ENCODE measurements at places on chromosomes 13 and 19. TPM values are rescaled to one million over a fixed set of nuclear protein-coding genes. Genes with fewer than 3 reads are reported as not detected.
A peak's percentile ranks its signal among the peaks of the same experiment; 100 is the strongest.

The MISP3 gene
- 1.6 TPM for polyA plus RNA-seq

The LILRB1 gene
- 2.0 TPM for polyA plus RNA-seq

The CEACAM8 gene
- polyA plus RNA-seq = 0.29 TPM

The CELF5 gene
- 2.3 TPM for polyA plus RNA-seq

The LIPE gene
- 10.5 TPM for polyA plus RNA-seq

GRCh38 chr19:2574971-2575630 lies 99.2 kb downstream of the GADD45B start:
- no peak for DNase-seq

GRCh38 chr13:50033725-50034124 lies 18.5 kb downstream of the KCNRG start:
- DNase-seq = no peak

DNA sequence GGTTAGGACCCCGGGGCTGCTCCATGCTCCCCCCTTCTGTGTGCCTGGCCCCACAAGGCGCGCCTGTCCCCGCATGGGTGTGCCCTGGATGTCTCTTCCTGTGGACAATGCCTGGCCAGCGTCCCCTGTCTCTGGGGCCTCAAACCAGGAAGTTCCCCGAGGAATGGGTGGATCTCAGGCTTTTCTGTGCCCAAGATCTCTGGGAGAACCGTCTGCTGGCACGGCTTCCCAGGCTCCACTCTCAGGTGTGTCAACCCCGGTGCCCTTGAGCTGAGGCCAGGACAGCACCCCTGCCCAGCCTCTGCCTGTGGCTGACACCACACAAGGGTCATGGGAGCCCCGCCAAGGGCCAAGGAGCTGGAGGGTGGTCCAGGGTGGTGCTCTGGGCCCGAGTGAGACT lies 15.7 kb downstream of the ZNF444 start:
- no peak for DNase-seq

GRCh38 chr13:46387064-46387851 lies at the start of gene RUBCNL:
Gene RUBCNL, minus strand, starts transcription at chr13:46387252. Its CDS starts 14,777 bp downstream, at chr13:46372475.
- no peak for DNase-seq

DNA sequence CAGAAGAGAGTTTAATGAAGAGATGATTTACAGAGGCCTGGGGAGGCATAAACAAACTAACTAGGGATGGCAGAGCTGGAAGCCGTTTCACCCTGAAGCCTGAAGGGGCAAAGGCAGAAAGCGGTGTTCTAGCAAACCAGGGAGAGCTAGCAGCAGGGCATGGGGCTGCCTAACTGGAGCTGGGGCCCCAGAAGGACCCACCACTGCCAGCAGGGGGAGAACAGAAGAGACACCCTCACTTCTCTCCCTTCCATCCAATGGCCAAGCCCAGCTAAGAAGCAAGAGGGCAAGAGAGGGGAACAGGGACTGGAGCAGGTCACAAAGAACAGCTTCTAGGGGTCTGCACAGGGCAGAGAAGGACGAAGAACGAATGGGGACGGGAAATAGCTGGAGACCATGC lies 195.5 kb downstream of the KATNAL1 start:
- DNase-seq = no peak

- no peak for DNase-seq
Observed at GRCh38 chr13:106736941-106737340, 169.0 kb upstream of the ARGLU1 start.

GRCh38 chr13:114107686-114108081 lies 24.7 kb downstream of the RASA3 start:
- no peak for DNase-seq

GRCh38 chr13:50780201-50781015 lies 63.1 kb downstream of the DLEU7 start:
- no peak for DNase-seq

DNA sequence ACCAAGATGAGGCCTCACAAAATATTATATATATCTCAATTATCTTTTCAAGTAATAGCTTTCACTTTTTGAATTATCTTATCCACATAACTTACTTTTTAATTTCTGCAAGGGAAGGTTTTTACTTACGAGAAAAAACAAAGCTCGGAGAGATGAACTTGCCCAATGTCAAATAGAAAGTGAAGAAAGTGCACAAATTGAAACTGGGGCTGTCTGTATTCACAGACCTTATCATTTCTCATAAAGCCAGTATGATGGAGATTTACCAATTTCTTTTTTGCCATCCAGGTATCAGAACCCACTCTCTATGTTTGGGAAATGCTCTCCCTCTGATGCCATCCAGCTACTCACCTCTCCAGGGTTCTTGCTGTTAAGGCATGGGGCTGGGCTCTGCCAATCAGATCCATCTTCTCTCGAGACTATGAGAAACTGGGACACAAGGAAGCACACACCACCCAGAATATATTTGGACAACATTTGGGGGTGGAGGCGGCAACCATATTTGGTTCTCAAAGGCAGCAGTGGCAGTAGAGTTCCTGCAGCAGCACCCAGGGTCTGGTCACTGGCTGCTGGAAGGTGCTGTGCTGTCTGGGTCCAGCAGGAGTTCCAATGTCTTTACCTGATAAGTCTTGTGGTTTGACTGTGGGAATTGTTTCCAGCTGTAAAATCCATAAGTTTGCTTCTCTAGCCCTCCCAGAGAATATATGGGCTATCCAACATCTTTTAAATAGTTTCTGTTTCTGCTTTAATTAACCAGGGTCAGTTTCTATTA lies 45.8 kb upstream of the SCEL start:
- DNase-seq = no peak

GRCh38 chr13:99847318-99847750 lies 124.2 kb downstream of the ZIC5 start:
- DNase-seq = no peak

DNA sequence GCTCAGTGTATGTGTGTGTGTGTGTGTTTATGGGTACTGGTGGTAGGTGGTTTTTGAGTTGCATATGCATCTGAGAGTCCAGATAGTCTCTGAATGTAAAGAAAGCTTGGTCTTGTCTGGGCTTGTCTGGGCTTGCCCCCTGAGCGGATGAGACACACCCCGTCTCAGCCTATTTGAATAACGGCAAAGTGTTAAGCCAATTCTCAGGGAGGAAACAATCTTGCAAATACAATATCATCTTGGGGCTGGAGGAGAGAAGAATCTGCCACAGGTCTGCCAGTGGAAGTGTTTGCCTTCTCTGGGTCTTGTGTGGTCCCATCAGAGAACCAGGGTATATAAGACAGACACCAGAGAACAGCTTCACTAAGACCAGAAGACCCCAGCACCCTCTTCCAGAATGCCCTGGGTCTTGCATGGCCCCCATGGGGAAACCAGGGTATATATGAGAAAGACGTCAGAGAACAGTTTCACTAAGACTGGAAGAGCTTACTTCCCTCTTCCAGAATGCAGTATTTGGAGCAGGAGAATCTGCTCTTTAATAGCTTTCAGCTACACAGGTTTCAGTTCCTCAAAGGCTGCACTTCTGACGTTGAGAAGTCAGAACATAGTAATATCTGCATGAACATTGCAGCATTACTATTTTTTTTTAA lies 13.3 kb downstream of the CD70 start:
- DNase-seq = no peak

GRCh38 chr13:28314879-28315278 lies 176.5 kb downstream of the PAN3 start:
- no peak for DNase-seq

- no peak for DNase-seq
Observed at GRCh38 chr19:2270157-2270422, 11.9 kb downstream of the PEAK3 start.

DNA sequence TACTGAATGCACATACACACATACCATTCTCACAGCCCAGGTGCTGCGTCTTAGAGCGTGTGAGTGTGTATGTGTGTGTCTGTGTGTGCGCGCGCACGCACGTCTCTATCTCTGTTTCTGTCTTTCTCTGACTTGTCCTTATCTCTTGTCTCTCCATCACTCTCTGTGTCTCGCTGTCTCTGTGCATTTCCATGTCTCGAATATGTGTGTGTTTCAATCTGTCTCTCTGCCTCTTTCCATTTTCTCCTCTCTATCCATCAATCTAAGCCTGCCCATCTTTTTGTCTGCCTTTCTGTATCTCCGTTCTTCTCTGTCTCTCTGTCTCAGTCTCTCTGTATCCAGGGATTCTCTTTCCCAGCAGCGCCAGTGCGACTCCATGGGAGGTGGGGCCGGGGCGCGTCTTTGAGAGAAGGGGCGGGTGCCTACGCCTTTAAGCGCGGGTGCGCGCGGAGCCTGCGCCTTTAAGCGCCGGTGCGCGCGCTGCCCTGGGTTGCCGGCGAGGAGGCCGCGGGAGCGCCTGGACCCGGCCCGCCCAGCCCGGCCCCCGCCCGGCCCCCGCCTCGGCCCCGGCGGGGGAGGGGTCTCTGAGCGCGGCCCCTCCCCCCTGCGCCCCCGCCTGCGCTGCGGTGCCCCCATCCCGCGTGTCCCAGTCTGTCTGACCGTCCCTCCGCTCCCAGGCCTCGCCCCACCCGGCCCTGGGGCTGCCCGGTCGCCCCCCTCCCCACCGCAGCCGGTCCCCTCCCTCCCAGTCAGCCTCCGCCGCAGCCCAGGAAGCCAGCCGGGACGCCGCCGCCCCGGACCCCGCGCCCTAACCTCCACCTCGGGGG lies at the start of gene LRFN3:
TSS of gene LRFN3 (plus strand) at position 464 of the 827 bp plus-strand sequence. CDS start 3,052 bp downstream, outside the sequence.
- DNase-seq = peak; percentile 64

DNA sequence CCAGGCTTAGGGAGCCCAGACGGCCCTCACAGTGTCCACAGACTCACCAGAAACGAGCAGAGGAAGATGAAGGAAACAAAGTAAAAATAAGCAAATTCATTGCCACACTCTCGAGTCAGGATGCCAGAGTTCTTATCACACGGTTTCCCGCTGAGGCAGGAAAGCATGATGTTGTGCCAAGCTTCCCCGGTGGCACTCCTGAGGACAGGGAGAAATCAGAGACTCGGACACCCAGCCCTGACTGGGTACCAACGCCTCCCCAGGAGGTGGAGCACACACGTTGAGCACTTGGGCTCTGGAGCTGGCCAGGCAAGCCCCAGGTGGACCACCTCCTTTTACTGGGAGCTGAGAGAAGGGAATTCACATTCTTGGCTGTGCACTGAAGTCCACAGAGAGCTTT lies 81.5 kb downstream of the IER2 start:
- DNase-seq = no peak

DNA sequence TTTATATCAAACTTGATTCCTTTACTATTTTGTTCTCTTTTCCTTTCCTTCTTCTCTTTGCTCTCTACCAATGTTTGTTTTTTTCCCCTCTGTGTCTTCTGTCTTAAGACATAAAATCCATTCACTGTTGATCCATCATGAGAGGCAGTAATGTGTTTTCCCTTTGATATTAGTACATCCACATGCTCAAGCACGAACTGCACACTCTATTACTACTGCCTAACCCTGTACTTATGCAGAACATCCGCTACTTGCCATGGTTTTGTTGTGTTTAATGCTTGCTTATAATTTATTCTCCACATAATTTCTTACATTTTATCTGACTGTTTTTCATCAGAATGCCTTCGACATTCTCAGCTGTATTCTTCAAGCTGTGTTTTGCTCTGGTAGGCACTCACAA lies 159.0 kb upstream of the PCDH9 start:
- no peak for DNase-seq

DNA sequence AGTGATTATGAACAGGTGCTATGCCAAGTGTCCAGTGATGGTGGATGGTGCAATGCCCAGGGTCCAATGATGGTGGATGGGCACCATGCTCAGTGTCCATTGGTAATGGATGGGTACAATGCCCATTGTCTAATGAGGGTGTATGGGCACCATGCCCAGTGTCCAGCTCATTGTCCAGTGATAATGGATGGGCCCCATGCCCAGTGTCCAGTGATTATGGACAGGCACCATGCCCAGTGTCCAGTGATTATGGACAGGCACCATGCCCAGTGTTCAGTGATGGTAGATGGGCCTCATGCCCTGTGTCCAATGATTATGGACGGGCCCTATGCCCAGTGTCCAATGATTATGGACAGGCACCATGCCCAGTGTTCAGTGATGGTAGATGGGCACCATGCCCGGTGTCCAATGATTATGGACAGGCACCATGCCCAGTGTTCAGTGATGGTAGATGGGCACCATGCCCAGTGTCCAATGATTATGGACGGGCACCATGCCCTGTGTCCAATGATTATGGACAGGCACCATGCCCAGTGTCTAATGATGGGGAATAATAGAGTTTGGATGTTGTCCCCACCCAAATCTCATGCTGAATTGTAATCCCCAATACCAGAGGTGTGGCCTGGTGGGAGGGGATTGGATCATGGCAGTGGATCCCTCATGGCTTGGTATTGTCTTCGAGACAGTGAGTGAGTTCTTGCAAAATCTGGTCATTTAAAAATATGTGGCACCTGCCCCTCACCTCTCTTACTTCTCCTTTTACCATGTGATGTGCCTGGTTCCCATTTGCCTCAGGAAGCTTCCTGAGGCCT lies 87.8 kb downstream of the ANKRD10 start:
- DNase-seq = no peak

- no peak for DNase-seq
Observed at GRCh38 chr13:70324519-70324918, 216.3 kb upstream of the KLHL1 start.

Data from right lung (tissue), 10 donors.